Uterus (tissue), 4 donors: ENCODE measurements at places on chromosomes 13 and 19.

- DNase-seq: no peak
Measured at GRCh38 chr19:46306501-46306900, 9.7 kb downstream of the HIF3A start.

DNA sequence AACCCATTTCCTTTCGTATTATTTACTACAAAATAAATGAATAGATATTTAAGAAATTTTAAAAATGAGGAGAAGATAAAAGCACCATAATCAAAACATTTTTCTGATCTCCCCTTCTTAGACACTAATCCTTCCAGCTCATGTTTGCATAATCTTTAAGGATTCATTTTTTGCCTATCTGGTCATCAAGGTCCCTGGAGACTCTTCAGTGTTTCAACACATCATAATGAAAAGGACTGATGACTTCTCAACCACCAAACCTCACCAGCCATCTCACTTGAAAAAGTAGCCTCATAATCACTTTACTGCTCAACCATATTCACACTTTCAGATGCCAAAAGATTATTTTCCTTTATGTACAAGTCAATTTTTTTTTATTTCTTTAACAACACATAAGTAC, 80.1 kb downstream of the DCLK1 start:
- no peak for DNase-seq

- DNase-seq: no peak
Measured at GRCh38 chr13:109785892-109786450, 412 bp downstream of the IRS2 start.

DNA sequence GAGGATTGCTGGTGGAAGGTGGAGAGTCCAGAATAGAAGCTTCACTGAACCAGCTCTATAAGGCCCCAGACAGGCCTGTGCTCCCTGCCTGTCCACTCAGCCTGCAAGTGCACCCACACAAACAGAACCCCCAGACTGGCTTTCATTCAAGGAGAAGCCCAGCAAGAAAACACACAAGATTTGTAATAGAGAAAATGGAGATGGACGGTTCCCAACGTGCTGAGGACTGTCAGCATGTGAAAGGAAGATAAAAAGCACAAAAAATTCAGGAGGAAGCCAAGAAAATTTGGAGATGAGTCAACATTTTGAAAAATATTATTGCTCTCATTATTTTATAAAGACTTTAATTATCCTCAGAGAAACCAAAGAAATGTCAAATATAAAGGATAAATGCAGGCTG, 218.2 kb upstream of the SLC10A2 start:
- no peak for DNase-seq
